ENCODE measurements at places on chromosomes 6 and 20.

DNA sequence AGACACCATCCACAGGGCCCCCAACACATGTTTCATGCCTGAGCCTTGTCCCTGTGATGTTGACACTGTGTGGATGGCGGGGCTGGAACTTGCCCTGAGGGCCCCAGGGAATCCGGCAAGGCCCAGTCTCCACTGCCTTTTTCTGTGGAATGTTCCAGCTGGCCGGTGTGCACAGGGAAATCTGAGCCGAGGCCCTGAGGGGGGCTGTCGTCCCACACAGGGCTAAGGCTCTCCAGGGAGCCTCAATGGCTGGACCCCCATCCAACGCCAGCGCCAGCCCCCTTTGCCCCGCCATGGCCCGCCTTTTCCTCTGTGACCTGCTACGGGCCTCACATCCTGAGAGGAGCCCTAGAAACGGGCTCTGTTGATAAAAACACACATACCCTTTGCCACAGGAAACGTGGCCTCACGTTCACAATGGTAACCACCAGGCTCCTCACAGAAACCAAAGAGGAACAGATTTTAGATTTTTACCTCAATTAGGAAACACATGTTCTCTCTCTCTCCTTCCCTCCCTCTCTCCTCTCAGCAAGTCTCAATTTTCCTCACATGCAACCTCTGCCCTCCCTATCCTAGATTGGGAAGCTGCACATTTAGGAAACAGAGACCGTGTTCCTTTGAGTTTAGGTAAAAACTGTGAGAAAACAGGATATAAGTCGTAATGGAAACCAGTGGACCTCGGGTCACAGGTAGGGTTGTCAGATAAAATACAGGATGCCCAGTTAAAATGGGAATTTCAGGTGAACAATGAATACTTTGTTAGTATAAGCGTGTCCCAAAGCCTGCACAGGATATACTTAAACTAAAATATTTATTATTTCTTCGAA, 13.7 kb upstream of the ZNF831 start:
- no peak for DNase-seq

- no peak for DNase-seq
Measured at GRCh38 chr6:31658983-31659648, 1.5 kb downstream of the C6orf47 start.

DNA sequence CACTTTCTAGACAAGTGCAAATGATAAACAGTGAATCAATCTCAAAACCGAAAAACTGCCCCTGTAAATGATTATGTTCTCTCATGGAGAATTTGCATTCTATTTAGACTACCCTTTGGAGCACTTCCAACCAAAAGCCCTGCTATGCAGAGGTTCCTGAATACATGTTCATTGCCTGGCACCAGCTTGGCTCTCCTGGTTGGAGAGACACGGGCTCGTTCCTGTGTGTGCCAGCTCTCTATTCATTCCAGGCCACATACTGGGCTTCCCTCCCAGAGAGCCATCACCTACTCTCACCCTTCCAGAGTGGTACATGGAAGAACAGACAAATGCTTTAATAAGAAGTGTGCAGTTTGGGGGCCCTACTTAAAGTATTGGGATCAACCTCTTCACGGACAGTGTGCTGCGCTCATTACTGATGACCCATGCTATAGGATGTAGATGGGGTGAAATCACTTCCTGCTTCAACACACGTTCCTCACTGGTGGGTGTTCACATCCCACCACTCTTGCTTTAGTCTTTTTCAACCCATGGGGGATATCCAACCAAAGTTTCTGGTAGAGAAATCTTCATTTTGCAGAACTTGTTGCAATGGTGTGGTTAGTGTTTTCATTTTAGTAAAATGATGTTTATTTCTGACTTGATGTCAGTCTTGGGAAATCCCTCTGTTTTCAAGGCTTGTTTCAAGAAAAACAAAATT, 38.5 kb upstream of the NAA20 start:
- DNase-seq = no peak

- no peak for DNase-seq
Measured at GRCh38 chr6:16547587-16547986, 213.7 kb downstream of the ATXN1 start.

DNA sequence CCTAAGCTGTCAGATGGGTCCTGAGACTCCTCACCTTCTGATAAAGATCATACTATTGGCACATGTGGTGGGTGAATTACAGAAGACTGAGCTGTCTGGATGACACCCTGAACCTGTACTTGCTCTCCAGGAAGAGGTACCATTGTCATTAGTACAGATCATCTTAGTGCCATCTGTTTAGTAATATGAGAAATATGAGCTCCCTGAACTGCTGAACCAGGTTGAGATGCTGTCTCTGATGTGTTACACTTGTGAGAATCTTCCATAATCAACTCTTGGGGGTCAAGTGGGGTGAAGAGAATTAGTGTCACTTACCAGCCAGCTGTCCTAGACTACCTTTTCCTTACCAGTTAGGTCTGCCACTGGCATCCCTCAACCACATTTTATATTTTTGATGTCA, 531.0 kb downstream of the EPHA7 start:
- DNase-seq = no peak

DNA sequence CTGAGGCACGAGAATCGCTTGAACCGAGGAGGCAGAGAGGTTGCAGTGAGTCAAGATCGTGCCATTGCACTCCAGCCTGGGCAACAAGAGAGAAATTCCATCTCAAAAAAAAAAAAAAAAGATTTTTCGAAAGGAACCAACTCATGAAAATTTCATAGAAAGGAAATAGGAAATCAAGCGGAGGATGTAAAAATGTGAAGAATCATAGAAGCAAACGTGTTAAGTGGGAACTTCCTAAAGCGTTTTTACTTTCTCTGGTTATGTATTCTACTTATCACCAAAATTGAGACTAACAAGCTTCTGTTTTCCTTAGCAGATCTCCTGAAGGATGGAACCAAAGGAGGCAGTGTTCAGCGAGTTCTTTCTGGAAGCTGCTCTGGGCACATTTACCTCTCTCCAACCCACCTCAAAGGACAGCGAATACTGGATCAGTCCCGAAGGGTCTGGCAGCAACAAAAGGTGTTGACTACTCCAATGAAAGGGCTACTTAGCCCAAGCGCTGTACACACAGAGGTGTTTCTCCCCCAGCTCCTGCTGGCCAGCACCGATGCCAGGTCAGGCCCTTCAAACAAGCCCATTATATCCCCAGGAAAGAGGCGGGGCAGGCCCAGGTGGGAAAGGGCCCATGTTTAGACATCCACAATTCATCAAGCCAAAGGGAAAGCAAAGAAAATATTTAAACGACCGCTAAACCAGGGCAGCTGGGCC, 327.5 kb upstream of the JARID2 start:
- no peak for DNase-seq

DNA sequence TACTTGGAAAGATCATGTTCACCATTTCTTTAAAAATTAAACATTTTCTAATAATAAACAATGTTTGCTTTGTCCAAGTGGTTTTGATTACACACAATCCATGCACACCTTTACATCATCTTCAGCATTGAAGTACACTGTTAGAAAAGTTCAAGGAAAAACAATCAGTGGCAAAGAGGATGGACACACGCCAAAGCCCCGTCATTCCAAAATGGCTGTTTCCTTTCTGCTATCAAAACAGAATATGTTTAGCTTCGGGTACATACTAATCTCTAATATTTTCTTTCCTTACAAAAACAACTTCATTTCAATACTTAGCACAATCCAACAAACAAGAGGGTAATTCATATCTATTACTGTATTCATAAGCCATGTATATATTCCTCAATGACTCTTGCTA, 24.5 kb downstream of the REPS1 start:
- DNase-seq = no peak

DNA sequence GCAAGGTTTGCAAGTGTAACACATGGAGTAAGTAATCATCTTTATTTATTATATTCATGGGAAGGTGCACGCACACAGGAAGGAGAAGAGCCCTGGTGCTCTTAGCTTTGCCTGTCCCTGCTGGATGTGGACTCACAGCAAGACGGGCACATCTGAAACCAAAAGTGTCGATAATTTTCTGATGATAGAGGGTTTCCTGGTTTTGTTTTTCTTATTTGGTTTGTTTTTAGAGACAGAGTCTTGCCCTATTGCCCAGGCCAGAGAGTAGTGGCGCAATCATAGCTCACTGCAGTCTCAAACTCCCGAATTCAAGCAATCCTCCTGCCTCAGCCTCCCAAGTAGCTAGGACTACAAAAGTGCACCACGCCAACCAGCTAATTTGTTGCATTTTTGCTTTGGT, 7.8 kb upstream of the KHDC1L start:
- DNase-seq = no peak

DNA sequence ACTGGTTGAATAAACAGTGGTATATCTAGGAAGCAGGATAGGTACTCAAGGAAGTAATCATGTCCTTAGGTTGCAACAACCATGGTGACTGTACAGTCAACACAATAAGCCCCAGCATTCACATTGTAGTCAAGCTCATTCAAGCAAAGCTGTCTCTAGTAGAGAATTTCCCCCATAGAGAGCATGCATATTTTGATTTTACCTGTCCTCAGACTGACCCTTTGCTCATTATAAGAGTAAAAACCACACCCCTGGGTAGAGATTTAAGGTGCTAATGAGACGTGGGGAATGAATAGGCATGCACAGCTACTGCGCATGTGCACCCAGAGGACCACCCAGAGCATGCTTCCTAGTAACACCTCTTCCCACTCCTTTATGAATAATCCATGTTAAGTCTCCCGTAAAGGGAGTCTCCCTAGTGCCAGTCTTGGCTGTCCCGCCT, 6.1 kb upstream of the RNF8 start:
- no peak for DNase-seq
